Heart left ventricle (tissue), 16 donors: ENCODE measurements at places on chromosomes 7 and 10.

DNA sequence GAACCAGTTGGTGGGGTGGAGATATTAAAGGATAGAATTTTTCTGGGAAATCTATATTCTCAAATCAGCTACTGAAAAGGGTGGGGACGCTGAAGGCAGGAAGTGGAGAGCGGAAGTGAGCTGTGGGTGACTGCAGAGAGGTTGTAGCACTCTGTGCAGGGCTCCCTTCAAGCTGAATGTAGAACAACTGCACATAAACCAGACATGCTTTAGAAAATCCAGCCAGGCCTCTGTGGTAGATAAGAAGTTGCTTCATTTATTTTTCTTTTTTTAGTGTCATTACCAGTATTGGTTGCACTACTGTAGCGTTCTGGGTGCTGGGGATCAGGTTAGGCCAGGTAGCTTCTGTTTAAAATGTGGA lies 127.8 kb downstream of the CELF2 start:
- DNase-seq = peak; percentile 58

DNA sequence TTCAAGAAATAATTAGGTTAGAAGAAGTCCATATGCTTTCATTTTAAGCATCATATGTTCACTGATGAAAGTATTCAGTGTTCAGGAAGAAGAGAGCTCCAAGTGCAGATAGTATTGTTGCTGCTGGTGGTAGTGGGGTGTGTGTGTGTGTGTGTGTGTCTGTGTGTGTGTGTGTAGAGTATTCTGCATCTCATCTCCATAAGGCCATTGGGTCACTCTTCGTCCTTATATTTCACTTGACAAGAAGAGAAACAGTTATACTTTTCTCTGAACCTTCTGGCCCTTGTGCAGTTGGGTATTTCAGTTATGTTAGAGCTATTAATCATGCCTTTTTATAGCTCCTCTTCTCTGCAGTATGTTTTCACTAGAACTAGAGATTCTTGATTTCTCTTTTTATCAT lies 26.2 kb downstream of the ADAM22 start:
- DNase-seq = no peak

DNA sequence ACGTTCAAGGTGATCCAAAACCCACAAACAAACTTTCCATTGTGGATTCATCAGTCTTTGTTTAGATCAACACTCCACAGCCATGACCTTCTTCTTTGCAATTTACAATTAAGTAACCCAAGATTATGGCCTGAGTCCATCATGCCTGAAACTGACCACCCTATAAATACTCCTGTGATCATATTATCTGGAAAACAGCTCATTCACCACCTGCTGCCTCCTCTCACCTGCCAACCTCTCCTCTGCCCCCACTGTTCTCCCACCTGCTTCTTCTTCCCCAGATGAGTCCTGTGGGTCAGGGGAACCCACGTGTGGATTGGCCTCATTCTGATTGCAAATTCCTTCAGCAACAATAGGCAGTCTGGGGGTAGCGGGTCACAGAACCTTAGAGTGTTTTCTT lies 81.4 kb downstream of the ABLIM1 start:
- DNase-seq = no peak

GRCh38 chr7:91351374-91351773 lies 87.1 kb downstream of the FZD1 start:
- DNase-seq = no peak

GRCh38 chr10:4541292-4541691 lies 284.7 kb upstream of the AKR1E2 start:
- no peak for DNase-seq

DNA sequence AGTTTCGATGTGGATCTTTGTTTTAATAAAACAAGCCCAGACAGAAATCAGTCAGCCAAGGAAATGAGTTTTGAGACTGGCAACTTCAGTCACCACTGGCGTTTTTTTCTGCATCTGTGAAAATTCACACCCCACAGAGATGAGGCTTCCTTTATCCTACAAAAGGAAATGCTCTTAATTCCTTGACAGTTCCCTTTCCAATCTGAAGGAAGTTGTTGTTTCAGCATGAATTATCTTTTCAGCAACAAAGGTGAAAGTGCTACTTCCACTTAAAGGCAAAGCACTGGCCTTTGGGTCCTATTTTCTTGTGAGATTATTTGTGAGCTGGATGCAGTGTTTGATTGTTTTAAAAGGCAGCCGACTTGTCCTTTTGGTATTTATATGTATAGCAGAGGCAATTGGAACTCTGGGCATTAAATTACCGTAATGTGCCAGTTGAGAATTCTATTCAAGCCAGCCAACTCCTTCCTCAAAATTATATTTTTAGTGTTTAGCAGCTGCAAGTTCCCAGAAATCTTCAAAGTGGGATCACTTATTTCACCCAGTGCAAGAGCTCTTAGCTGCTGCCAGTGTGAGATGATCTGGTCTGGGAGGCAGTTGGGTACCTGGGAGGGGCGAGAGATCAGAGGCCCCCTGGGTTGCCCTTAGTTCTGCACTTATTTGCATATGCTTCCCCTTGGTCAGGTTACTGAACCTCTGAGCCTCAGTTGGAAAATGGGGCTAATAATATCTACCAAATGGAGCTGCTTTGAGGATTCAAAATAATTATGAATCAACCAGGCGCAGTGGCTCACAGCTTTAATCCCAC lies 427.1 kb downstream of the GALNT17 start:
- no peak for DNase-seq

DNA sequence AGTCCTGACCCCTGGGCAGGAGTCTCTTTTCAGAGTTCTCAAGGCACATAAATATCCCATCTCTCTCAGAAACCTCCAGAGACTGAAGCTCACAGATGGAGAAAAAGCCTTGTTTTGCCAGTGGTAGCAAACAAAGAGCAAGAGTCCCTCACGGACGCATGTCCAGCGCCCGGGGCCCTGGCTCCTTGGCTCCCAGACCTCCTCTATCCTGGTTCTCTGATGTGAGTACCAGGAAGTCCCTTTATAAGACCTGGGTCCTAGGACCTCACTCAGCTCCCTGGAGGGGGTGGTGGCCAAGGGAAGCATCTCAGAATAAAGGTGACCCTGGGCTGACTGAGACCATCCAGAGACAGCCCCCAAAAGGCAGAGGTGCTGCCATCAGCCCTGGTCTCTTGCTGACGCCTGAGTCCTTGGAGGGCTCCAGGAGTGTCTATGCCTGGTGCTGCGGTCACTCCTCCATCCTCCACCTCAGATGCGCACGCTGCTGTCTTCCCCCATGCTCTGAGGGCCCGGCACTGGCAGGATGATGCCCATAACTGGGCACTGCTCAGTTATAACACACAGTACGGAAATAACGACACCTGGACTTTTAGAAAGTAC lies 221.5 kb downstream of the TNS3 start:
- DNase-seq = no peak

- no peak for DNase-seq
Observed at GRCh38 chr7:159317294-159317693, 172.6 kb upstream of the VIPR2 start.

GRCh38 chr7:142469696-142470543 lies 212.1 kb upstream of the PRSS58 start:
- DNase-seq = no peak

GRCh38 chr10:88459530-88459929 lies 123.6 kb downstream of the RNLS start:
- DNase-seq = no peak

GRCh38 chr7:35752742-35753141 lies 48.1 kb upstream of the SEPTIN7 start:
- DNase-seq = no peak

GRCh38 chr10:90777621-90778020 lies 80.2 kb downstream of the HTR7 start:
- DNase-seq = no peak

DNA sequence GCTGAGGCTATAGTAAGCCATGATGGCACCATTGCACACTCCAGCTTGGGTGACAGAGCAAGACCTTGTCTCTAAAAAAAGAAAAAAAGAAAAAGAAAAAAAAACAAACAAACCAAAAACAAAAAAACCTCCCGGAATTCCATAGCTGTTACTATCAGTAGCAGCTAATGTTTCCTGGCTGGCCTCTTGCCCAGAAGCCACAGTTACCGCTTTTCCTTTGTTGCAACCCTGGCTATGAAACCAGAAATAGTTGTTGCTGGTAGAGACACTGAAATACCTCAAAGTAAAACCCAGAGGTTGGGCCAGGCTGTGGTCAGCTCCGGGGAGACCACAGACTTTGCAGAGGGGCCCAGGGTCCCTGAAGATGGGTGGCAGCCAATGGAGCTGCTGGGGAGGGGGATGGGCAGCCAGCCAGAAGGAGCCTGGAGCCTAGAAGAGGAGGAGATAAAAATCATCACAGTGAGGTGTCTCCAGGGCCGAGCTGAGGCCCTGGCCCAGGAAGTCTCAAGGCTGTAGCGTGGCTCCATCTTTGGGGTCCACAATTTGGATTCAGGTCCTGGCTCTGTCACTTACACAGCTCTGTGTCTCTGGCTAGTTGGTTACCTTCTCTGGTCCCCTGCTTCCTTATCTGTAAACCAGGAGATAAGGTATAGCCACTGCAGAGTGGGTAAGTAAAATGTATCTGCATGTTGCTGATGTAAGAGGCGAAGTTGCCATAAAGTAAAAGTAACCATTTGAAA lies 3.4 kb upstream of the CHST12 start:
- peak; percentile 82 for DNase-seq

GRCh38 chr10:6014241-6014761 lies 37.0 kb upstream of the IL15RA start:
- no peak for DNase-seq
